ENCODE measurements at places on chromosomes 3 and 15. TPM values are rescaled to one million over a fixed set of nuclear protein-coding genes. Genes with fewer than 3 reads are reported as not detected.

DNA sequence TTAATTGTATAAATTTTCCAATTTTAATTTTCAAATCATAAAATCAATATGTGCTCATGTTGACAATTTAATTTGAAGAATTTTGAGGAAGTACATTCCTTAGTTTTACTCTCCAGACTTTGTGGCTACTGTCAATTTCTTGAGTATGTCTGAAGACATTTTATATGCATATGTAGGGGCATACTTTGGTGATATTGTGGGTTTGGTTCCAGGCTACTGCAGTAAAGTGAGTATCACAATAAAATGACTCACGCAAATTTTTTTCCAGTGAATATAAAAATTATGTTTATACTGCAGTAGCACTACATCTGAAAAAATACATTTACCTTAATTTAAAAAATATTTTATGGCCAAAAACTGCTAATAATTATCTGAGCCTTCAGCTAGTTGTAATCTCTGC is 123.2 kb upstream of the PLCL2 start:
- DNase-seq: no peak

MINAR1 gene
- 0.45 TPM for total RNA-seq

DNA sequence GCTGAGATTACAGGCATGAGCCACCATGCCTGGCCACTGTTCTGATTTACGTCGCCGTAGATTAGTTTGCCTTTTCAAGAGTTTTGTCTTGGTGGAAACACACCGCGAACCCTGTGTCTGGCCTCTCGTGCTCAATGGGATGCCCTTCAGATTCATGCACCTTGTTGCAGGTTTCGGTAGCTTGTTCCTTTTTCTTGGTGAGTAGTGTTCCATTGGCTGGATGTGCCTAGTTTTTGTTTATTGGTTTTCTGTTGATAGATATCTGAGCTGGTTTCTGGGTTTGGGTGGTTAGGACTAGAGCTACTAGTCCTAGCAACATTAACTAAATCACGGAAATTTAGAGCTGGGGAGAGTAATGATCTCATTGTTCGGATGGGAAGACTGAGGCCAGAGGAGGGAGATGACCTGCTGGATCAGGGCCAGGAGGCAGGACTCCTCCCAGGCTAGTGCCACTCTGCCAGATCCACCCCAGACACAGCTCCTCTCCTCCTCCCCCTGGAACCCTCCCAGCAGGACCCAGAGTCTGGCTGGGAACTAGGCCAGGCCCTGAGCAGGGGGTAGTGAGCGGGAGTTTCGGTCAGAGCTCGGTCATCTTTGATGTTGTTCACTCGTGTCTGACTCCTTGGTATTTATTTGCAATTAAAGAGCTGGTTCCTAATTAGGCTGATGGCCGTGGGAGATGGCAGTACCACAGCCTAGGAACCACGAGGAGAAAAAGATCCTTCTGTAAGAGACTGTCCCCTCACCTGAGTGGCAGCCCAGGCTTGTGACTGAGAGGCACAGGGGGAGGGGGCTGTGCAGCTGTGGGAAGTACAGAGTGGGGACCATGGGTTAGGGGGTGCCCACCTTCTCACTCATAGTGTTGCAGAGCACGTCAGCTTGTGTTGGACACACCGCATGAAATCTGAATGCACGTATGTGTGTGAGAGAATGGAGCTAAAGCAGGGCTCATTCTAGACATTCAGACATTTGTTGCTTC is 73.4 kb downstream of the SMAD6 start:
- DNase-seq: no peak

DUOX1 gene
- 2.5 TPM for total RNA-seq

PRSS50 gene
- total RNA-seq: not detected

DNA sequence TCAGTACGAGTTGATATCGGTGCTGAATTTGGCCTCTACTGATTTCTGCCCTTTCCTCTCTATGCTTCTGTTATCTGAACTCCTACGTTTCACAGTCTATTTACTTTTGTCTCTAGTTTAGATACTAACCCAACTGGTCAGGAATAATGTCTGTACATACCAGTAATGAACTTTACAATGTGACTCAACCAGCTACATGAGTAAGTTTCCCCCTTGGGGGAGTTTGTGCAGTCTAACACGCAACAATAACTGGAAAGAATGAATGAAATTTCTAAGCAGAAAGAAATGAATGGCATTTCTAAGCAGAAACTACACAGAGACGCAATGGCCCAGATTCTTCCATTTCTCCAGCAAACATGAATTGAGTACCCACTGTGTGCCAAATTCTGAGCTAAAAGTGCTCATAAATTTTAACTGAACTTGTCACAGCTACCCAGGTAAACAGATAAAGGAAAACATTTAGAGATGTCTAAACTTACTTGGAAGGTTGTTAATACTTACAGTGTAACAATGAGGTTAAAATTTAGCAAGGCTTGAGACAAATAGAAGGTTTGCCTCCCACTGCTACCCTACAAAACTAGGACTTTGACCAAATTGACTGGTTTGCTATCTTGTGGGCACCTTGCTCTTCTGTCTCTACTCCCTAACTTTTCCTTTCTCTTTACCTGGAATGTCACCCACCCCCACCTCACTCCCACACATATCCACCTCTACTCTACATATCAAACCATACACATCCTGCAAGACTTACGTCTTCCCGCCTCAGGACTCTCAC is 11.6 kb downstream of the UPK1B start:
- no peak for DNase-seq

DNA sequence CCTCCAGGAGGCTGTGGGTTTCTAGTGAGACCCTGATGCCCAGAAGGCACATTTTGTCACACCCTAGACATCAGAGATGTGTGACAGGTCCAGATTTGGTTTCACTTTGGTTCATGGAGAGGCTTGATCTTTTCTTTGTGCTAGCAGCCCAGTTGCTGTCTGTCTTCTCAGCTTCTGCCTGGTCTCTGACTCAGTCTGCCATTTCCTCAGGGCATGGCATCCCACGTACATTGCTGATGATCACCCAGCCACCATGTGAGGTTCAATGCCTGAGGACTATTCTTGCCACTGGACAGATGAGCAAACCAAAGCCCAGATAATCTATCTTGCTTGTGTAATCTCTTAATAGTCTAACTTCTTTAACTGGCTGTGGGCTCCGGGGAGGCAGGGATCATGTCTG is 144.9 kb upstream of the MRPS22 start:
- no peak for DNase-seq

DNA sequence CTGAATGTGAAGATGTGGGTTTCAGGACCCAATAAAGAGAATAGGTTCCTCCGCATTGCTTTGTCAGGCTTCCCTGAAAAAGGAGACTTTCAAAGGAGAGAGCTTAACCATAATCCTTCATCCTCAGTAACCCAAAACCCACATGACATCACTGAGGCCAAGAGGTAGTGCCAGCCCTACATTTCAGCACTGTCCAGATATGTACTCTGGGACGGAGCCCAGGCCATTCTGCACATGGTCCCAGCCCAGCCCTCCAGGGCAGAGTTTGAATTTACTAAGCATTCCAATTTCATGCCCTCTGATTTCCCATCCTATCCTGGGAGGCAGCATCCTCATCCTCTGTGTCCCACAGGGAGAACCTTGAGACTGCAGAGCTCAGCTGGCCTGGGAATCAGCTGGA is 210.5 kb downstream of the GABRB3 start:
- no peak for DNase-seq

SI gene
- 1.0 TPM for total RNA-seq

XYLB gene
- total RNA-seq: 5.2 TPM

- no peak for DNase-seq
Observed at GRCh38 chr3:194323785-194324735, 27.1 kb downstream of the CPN2 start.

DNA sequence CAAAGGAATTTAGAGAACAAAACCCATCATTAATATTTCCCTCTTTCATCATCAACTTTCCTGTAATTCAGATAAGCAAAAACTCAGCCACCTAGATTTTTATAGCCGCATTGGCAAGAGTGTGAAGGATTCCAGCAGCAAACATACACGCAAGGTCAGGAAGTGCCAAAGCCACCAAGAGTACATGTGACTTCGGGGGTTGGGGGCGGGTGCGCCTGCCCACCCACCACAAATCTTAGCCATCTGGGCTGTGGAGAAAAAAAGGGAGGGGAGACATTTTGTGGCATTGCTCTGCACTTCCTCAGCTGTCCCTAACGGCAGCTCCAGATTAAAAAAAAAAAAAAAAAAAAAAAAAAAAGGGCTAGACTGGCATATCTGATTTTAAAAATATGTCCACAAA is 148.4 kb downstream of the TNIK start:
- DNase-seq: no peak

GOLGA8N gene
- total RNA-seq: 6.9 TPM

CPOX gene
- 14.7 TPM for total RNA-seq

GMNC gene
- total RNA-seq: not detected

GRCh38 chr3:127755305-127755681 is 67.0 kb downstream of the MGLL start:
- DNase-seq: no peak

DNA sequence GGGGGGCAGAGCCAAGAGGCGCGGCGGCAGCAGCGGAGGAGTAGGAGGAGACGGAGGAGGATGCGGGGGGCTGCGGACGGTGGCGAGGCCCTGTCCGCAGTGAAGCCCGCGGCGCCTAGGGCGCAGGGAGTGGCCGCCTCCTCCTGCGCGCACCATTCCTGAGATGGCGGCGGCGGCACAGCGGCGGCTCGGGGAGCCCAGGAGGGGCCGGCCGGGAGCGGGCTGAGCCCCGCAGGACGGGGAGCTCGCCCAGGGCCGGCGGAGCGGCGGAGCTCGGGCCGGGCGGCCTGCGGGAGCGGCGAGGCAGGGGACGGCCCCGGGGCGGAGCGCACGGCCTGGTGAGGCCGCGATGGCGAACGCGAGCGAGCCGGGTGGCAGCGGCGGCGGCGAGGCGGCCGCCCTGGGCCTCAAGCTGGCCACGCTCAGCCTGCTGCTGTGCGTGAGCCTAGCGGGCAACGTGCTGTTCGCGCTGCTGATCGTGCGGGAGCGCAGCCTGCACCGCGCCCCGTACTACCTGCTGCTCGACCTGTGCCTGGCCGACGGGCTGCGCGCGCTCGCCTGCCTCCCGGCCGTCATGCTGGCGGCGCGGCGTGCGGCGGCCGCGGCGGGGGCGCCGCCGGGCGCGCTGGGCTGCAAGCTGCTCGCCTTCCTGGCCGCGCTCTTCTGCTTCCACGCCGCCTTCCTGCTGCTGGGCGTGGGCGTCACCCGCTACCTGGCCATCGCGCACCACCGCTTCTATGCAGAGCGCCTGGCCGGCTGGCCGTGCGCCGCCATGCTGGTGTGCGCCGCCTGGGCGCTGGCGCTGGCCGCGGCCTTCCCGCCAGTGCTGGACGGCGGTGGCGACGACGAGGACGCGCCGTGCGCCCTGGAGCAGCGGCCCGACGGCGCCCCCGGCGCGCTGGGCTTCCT is at the start of gene GPR27:
GPR27 (plus strand) TSS at position 155 of the 909 bp plus-strand sequence; CDS start at position 350, 195 bp downstream.
- no peak for DNase-seq

LSMEM2 gene
- not detected for total RNA-seq

- no peak for DNase-seq
Observed at GRCh38 chr3:38455639-38456430, 2.1 kb downstream of the ACVR2B start.

DNA sequence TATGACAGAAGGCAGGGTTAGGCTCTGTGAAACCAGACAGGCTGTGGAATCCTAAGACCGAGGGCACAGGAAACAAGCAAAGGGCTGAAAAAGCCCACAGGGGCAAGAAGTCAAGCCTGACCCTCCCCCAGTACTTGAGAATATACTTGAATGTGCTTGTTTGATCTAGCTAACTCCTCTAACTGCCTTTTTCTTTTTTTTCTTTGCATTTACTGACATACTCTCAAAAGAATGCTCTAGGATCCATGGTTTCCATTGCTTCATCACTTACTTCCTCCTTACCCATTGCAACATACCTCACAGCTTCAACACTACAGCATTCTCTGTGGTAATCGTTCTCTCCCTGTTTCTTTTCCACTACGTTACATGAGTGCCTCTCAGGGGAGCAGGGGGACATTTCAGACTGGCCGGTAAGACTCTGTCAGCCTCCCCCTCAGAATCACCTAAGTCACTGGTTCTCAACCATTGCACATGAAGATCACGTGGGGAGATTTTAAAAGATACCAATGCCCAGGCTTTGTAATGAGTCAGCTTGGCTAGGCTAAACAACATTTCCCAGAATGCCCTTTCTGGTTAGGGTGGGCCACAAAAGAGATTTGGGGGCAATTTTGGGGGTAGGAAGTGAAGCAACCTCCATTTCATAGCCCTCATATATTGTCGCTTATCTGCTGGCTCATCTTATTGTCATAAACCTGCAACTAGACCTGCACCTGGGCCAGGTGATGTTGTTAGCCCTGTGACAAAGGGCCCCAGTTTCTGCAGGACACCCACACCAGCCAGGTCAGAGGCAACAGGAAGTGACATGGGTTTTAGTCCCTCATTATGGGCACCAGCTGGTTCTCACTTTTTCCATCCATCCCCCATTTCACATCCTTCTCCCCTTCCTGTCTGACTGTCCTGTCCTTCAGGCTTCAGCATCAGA is 24.6 kb upstream of the RSL24D1 start:
- DNase-seq: no peak
